Hindlimb muscle (tissue), 1 donor: ENCODE measurements at places on chromosomes 1 and 21. TPM values are rescaled to one million over a fixed set of nuclear protein-coding genes. Genes with fewer than 3 reads are reported as not detected.

RIMS3 gene
- polyA plus RNA-seq, result 0.46 TPM

OR2T8 gene
- not detected for polyA plus RNA-seq

PADI6 gene
- not detected for polyA plus RNA-seq

PLA2G4A gene
- 2.2 TPM for polyA plus RNA-seq

SYT11 gene
- 12.9 TPM for polyA plus RNA-seq

PPIAL4G gene
- polyA plus RNA-seq, result 0.06 TPM

CGN gene
- 0.58 TPM for polyA plus RNA-seq

RFX5 gene
- 24.0 TPM for polyA plus RNA-seq

NHLH1 gene
- 1.5 TPM for polyA plus RNA-seq

DIPK1A gene
- polyA plus RNA-seq, result 7.7 TPM

SELP gene
- 0.76 TPM for polyA plus RNA-seq

FAM131C gene
- not detected for polyA plus RNA-seq

LDLRAD1 gene
- polyA plus RNA-seq, result not detected

AADACL4 gene
- 0.13 TPM for polyA plus RNA-seq

TMEM9 gene
- polyA plus RNA-seq, result 62.2 TPM

TDRD5 gene
- not detected for polyA plus RNA-seq

PM20D1 gene
- polyA plus RNA-seq, result not detected

TFF3 gene
- polyA plus RNA-seq, result 1.7 TPM

CD46 gene
- polyA plus RNA-seq, result 74.1 TPM

CD84 gene
- polyA plus RNA-seq, result 3.2 TPM

TGFB2 gene
- 54.3 TPM for polyA plus RNA-seq

SCAMP3 gene
- polyA plus RNA-seq, result 46.5 TPM

RCSD1 gene
- 60.8 TPM for polyA plus RNA-seq

TNFRSF25 gene
- polyA plus RNA-seq, result 14.7 TPM

CFAP141 gene
- not detected for polyA plus RNA-seq

CASQ2 gene
- 825 TPM for polyA plus RNA-seq
